ENCODE measurements at places on chromosomes 12 and 14.
A peak's percentile ranks its signal among the peaks of the same experiment; 100 is the strongest.

- no peak for DNase-seq
Measured at GRCh38 chr14:95046711-95047681, 110.3 kb downstream of the DICER1 start.

GRCh38 chr12:5947006-5947405 is 1.9 kb upstream of the ANO2 start:
- no peak for DNase-seq

- no peak for DNase-seq
Measured at GRCh38 chr14:31596342-31597095, 35.3 kb downstream of the NUBPL start.

- DNase-seq: no peak
Measured at GRCh38 chr12:14950421-14950820, 11.0 kb downstream of the ARHGDIB start.

GRCh38 chr12:52372216-52373154 is 5.2 kb upstream of the KRT85 start:
- DNase-seq: peak; percentile 71

- DNase-seq: no peak
Measured at GRCh38 chr14:101719708-101720107, 41.8 kb upstream of the PPP2R5C start.

DNA sequence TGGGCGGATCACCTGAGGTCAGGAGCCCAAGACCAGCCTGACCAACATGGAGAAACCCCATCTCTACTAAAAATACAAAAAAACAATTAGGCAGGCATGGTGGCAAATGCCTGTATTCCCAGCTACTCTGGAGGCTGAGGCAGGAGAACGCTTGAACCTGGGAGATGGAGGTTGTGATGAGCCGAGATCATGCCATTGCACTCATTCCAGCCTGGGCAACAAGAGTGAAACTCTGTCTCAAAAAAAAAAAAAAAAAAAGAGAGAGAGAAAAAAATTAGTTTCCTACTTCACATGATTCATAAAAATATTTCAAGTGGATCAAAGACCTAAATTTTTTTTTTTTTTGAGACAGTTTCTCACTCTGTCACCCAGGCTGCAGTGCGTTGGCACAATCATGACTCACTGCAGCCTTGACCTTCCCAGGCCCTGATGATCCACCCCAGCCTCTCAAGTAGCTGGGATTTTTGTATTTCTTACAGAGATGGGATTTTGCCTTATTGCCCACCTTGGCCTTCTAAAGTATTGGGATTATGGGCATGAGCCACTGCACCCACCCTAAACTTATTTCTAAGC is 24.9 kb downstream of the FCF1 start:
- DNase-seq: peak; percentile 76

DNA sequence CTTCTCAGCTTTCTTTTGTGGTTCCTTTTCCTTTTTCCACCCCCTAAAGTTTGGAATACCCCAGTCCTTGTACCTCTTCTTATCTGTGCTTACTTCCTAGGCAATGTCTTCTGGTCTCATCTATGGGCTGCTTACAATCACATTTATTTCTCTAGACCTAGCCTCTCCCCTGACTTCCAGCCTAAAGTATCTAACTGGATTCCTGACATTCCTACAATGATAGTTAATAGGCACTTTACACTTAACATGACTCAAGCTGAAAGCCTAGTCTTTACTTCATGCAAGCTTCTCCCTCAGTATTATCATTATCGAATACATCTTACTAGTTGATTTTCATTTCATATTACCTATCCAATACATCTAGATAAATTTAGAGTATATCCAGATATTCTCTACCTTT is 21.2 kb downstream of the CLECL1 start:
- no peak for DNase-seq

- DNase-seq: peak; percentile 51
Measured at GRCh38 chr12:75479963-75480461, 543 bp upstream of the GLIPR1 start.

DNA sequence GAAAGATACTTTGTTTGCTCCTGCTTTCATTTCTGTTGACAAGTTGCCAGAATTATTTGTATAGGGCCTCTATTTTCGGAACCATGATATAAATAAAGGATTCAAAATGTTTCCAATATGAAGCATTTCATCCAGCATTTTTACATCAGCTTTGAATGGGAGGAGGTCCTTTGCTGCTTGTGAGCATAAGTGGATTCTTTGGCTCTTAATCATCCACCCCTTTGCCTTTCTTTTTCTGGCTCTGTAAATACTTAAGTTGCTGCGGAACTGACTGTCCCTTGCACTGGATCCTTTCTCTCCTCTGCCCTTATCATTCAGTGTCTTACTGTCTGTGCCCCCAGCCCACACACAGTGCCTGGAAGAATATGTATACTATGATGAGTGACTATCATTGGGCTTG is 357.3 kb upstream of the RGS6 start:
- DNase-seq: peak; percentile 84

DNA sequence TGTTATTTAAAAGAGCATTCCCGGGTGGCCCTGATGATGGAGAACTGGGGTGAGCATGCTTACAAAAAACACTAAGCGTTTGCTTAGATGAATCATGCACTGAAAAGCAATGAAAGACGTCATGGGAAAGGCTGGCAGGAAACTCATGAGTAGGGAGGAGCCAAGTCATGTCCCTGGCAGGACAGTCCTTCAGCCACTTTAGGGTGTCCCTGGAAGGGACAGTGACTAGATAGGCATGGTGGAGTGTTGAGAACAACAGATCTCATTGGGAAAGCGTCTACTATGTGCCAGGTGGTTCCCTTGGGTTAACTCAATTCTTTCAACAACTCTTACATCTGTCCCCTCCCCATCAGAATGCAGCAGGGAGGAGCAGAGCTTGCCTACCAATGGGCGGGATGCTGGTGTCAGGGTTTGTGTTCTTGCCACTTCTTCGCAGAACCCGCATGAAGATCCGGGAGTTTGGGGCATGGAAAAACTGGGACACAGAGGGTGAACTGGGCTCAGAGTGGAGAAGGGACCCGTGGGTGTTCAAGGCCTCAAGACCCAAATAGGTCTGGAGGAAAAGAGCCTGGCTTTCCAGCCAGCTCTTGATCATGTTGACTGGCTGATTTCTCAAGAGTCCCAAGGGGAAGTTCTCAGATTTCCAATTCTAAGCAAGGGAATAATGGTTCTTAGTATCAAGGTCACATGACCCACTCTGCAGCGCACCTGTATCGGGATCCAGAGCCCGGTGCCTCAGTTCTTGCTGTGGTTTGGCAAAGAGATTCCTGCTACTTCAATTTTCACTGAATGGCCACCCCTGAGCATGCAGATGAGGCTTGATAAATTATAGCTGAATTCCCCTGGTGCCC is 653.9 kb upstream of the TBX3 start:
- DNase-seq: peak; percentile 92

- no peak for DNase-seq
Measured at GRCh38 chr12:109418848-109419480, 58.1 kb downstream of the KCTD10 start.

DNA sequence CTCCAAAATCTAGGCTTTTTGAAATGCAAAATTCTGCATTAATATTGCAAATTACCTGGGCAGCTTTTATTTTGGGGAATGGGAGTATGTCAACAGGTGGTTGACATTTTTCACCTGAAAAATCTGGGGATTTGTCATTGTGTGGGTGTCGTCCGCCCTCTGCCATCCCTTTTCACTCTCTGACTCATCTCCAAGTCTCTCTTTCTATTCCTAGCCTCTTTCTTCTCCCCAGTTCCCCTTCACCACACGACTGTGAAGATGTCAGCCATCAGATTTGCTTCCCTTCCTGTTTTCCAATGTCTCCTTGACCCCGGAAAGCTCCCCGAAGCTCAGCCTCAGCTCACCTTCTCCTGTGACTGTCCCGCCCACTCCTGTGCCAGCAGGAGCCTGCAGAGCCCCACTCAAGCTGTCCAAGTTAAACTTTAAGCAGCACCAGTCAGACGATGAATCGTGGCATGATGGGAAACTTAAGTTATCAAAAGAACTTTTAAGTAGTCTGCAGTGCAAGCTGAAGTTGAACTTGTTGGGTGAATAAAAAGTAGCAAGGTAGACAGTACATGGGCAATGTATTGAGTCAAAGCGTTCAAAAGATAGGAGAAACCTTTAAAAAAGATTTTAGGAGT is 590.2 kb downstream of the VRK1 start:
- no peak for DNase-seq

DNA sequence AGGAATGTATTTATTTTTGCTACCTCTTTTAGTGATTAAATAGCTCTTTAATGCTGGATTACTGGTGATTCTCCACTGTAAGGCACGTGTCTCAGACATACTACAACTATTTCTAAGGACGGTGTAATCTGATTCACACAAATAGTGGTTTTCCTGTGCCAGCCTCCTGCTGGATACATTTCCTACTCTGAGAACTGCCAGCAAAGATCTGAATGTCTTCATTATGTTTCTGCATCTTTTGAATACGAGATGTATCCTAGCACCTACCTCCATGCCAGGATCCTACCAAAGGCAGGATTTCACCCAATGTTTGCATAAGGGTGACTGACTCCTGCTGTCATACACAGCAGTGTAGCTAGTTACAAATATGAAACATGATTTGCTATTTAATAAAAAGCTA is 120.6 kb downstream of the PRICKLE1 start:
- no peak for DNase-seq

DNA sequence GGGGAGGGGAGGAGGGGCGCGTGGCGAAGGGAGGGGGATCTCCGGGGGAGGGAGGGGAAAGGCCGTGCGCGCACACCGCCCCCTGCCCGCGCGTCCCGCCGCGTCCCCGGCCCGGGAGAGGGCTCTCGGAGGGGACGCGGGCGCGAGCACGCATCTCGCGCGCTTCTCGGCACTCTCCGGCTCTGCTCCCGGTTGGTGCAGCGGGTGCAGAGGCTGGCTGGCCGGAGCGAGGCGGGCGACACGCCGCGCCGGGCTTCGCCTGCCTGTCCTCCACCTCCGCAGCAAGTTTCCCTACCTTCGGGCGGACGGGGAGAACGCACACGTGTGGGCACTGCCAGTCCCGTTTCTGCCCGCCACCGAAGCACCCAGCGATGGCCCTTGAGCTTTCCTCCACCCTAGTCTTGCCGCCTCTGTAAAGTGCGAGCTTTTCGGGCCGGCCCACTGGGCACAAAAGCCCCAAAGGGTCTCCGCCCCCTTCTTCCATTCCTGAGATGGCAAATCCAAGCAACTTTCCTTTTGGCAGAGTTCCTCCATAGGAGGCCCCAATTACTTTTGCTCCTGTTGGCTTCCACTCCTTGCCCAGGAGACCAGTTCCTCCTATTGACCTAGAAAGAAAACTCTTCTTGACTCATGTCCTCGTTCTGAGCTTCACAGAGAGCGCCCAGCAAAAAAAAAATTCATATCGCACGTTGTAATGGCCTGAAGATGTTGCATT is 363 bp upstream of the CSAD start:
- DNase-seq: peak; percentile 67

- DNase-seq: no peak
Measured at GRCh38 chr14:58724702-58725101, 86.9 kb downstream of the DACT1 start.

GRCh38 chr12:107349008-107349747 is 255.8 kb upstream of the CRY1 start:
- DNase-seq: no peak

DNA sequence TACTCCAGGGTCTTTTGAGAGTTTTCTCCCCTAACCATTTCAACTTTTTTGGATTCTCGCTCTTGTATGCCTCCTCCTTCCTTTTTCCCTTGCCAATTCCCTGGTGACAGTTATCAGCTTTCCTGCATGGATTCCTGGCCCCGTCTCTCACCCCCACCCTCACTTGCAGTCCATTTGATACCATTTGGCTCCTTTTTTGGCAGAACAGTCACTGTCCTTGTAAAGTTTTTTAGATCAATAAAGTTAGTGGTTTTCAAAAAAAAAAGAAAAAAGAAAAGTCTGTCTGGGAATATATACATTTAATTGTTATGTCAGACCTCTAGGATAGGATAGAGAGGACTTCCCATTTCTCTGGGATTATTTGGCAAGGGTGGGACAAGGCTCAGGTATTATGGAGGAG is 42.1 kb downstream of the ACTN1 start:
- DNase-seq: no peak

GRCh38 chr12:11827091-11828061 is 177.9 kb downstream of the ETV6 start:
- no peak for DNase-seq

DNA sequence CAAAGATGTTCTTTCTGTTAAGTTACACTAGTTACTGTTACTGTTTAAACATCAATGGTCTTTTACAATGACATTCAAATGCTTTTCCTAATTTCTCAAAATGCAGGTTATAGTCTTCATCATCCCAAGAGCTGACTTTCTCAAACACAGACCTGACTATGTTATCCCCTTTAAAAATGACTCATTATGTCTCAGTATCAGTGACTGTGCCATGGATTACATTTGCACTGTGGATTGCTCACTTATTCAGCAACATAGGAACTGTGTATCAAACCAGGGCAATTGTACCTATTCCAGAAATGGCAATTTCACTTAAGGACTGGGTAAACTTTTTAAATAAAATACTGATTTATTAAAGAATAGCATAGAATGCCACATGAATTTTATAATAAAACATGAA is 630.2 kb upstream of the NOVA1 start:
- DNase-seq: peak; percentile 47

GRCh38 chr12:72271451-72272090 is 599 bp upstream of the TRHDE start:
- no peak for DNase-seq

DNA sequence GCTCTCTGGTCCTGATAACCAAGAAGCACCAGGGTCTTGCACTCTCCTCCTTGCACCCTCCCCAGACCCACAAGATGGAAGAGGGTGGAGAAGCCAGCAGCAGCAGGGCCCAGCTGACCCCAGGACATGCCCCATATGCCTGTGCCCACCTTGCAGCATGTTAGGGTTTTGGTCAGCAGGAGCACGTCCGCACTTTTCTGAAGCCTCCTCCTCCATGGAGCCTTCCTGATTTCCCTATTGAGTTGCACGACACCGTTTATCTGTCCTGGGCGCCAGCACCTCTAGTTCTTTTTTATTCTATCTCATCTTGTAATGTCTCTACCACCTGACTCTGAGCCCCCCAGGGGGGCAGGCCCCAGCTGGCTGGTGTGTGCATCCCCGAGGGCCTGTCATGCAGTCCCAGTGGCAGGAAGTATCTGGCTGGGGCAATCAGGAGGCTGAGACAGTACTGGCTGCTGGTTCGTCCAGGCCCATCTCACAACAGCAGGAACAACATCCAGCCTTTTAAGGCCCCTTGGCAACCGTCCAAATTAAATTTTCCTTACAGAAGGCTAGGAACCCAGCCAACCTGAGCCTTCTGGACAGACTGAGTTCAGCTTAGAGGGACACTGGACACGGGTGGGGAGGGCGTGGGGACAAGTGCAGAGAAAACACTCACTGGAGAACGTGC is 39.6 kb downstream of the CCDC85C start:
- DNase-seq: no peak

GRCh38 chr12:20950248-20950647 is 139.7 kb downstream of the SLCO1B3 start:
- DNase-seq: peak; percentile 2

DNA sequence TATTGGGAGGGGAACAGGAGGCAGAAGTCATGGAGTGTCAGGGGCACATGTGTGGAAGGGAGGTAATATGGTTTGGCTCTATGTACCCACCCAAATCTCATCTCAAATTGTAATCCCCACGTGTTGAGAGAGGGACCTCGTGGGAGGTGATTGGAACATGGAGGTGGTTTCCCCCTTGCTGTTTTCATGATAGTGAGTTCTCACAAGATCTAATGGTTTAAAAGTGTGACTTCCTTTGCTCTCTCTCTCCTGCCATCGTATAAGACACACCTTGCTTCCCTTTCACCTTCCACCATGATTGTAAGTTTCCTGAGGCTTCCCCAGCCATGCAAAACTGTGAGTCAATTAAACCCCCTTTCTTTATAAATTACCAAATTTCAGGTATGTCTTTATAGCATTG is 41.6 kb upstream of the CDK17 start:
- DNase-seq: no peak
